Amniotic epithelial cell (primary cell): ENCODE measurements at places on chromosomes 2 and 18.

GRCh38 chr2:85164145-85164569 is 31.0 kb downstream of the TCF7L1 start:
- DNase-seq: no peak

DNA sequence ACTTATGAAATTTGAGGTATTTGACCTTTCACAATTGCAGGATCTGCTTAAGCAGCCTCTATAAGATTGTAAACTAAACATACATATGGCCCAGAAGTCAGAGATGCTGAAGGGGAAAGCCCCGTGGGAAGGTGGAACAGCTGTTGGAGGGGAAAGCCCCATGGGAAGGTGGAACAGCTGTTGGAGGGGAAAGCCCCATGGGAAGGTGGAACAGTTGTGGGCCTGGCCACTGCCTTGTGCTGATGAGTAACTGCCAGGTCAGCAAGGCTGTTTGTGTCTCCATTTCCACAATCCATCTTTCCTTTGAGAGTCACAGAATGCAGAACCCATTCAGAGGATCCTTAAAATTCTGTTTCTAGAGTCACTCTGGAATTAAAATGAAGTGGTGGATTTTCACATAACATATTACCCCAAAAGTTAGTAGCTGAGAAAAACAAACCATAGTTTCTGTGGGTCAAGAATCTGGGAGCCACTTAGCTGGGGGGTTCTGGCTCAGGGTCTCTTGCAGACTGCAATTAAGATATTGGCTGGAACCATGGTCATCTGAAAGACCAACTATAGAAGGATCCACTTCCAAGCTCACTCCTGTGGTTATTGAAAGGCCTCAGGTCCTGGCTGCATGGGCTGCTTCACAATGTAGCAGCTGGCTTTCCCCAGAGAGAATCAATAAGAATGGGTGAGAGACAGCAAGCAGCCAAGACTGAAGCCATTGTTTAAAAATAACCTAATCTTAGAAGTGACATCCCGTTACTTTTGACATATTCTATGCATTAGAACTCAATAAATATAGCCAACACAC is 86.6 kb upstream of the CAVIN2 start:
- DNase-seq: no peak

- no peak for DNase-seq
Measured at GRCh38 chr2:96147593-96148201, 2.5 kb upstream of the DUSP2 start.

DNA sequence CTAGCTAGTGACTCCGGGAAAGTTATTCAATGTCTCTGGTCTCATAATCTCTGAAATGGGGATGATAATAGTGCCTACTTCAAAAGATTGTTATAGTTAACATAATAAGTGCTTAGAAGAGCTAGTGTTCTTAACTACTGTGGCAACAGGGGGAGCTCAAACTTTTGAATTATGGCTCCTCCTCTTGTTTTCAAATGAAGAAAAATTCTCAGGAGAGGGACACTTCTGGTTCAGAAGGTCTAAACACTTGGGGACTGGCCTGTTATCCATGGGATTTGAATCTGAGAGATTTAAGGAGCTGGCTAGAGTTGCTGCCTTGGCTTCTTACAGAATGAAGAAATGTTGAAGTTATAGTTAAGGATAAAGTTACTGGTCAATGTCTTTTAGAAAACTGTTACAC is 92.2 kb upstream of the ITGB6 start:
- no peak for DNase-seq

- DNase-seq: peak; percentile 71
Measured at GRCh38 chr2:142165790-142166189, 35.0 kb upstream of the LRP1B start.
